ENCODE measurements at places on chromosomes 6 and 20.

GRCh38 chr6:112298021-112298745, 43.8 kb upstream of the LAMA4 start:
- no peak for DNase-seq

DNA sequence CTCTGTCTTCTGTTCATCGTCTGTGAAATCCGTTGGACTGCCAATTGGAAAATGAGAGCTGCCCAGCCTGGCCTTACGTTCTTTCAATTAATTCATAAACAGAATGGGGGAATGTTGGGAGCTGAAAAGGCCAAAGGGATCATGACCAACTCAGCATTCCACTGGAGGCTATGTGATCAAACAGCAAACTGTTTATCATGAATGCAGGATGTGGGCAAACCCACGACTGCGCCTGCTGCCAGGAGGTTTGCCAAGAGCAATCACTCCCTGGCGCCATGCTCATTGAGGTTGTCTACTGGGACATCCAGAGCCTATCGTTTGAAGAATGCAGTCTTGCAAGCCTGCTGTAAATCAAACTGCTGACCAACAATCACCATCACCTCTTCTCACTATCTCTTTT, 9.3 kb upstream of the FKBP1A start:
- no peak for DNase-seq

DNA sequence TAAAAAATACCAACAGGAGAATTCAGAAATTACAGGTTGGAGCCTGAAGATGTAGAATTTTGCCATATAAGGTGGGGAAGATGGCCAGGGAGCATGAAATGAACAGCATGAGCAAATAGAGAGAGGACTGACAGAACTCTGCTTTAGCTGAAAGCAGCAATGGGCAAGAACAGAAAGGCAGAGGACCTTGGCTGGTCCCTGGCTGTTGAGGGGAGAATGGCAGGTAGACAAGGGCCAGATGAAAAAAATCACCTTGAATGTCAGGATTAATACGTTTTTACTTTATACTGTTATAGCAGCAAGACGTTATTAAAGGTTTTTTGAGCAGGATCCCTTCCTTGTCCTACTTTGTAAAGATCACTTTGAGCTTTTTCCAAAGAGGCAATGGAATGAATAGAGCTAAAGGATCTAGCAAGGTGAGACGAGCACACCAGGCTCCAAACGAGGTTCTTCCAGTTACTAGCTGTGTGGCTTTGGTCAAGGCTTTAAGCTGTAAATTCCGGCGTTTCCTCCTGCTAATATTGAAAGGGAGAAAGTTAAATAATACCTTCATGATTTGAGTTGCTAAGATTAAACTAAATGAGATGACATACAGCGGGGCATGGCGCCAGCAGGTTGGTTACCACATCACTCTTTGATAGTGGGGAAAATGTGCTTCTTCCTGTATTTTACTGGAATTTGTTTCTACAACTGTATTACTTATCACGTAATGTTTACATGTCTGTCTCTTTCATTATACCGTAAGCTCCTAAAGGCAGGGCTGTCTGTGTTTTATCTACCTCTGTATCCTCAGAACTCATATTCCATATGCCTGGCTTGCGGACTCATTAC, 776 bp downstream of the PPIL1 start:
- peak; percentile 65 for DNase-seq

- no peak for DNase-seq
Observed at GRCh38 chr20:9147547-9148024, 78.7 kb downstream of the PLCB4 start.

Measured in DMS79 treated with DMSO at 0.1 percent for 48 hours (cell line).